ENCODE measurements at places on chromosomes 6 and 20. TPM values are rescaled to one million over a fixed set of nuclear protein-coding genes. Genes with fewer than 3 reads are reported as not detected.

DNA sequence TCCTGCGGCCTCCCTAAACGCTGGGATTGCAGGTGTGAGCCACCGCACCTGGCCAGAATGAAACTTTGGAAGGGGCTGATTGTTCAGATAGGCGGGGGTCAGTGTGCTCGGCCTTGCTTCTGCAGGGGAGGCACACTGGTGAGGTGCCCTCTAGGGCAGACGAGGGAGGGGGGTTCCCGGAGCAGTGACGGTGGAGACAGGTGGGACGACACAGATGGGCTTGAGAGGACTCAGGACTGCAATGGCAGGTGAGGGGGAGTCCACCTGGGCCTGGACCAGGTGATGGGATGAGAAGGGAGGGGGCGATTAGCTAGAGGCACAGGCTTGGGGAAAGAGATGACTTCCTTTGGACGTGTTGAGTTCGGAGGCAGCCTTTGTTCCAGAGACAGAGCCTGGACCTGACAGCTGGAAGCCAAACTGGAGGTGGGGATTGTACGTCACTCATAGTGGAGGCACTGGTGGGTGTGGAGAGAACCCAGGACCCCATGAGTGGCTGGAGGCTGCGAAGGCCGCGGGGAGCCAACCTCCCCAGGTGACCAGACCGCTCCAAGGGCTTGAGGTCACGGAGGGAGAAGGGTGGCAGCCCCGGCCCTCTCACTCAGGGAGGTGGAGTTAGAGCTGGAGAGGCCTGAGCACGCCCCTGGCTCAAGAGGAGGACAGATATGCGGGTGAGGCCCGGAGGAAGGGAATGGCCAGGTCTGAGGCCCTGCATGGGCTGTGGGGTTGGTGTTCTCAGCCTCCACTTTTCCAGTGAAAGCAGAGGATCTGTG is 10.5 kb upstream of the MAP1LC3A start:
- H3K36me3 ChIP-seq: no peaks in the 10 kb centered on the region
- H3K4me1 ChIP-seq: peaks cover 7% of the 10 kb centered on the region
- no peak for DNase-seq
- H3K4me3 ChIP-seq: no peak overlapping the region

DNA sequence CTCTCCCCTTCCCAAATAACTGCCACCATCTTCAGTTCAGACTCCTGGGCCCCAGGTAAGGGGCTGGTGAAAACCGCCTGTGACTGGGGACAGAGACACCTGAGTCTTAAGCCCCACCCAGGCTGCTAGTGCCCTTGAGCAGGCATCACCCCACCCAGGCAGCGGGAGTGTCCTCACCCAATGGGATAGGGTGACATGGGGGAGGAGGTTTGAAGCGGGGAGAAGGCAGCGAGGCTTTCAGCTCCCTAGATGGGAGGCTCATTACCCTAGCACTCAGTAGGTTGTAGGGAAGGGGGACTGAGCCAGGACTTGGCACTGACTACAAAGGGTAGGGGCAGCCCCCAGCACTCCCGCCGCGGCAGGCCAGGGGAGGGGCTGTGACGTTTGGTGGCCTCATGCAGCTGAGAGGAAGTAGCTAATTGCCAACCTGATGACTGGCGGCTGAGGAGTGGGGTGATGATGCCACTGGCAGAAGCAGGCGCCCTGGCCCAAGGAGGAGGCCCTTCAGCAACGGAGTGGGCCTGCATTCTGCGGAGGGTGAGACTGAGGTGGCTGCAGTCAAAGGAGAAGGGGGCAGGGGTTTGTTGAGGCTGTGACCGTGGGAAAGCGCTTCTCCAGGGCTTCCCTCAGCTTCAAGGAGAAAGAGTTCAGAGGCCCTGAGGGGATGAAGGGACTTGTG is 126.9 kb downstream of the MRPL14 start:
- DNase-seq: no peak
- no peak overlapping the region for H3K27ac ChIP-seq
- peaks cover 19% of the 10 kb centered on the region for H3K4me1 ChIP-seq
- no peaks in the 10 kb centered on the region for H3K36me3 ChIP-seq
- H3K27me3 ChIP-seq: peaks cover 27% of the 10 kb centered on the region

- H3K27me3 ChIP-seq: no peaks in the 10 kb centered on the region
- peaks cover 5% of the 10 kb centered on the region for H3K4me1 ChIP-seq
- DNase-seq: no peak
- no peak overlapping the region for H3K4me3 ChIP-seq
- H3K36me3 ChIP-seq: no peaks in the 10 kb centered on the region
These were observed 5.6 kb upstream of the RBCK1 start for GRCh38 chr20:402496-402885.

DNA sequence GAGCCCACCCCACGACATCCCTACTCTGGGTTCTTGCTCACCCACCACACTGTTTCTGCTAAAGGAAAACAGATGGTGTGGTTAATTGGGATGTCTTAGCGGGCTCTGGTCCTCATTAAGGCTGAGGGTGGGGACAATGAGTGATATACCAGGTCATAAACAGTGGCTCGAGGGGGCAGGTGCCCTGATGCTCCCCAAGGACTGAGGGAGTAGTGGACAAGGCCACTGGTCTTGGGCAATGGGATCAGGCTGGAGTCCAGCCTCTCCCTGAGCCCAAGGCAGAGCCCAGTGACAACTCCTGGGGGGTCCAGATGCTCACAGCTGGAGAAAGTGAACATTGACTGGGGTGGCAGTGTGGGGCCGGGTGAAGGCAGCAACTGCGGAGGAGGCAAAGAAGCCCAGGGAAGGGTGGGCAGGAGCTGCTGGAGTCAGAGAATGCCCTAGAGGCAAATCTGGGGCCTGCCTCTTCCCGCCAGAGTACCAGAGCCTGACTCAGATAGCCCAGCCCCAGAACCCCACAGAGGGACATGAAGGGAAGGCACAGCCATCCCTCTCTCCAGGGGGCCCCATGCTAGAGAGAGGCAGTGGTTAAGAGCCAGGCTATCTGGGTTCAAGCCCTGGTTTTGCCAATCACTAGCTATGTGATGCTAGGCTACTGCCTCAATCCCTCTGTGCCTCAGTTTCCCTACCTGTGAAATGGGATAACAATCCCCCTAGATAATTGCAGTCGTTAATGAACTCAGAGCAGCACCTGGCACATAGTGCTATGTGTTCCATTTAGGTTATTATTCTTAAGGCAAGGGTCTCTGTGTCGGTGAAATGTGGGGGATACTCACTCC is 72.3 kb downstream of the MRPL14 start:
- H3K27ac ChIP-seq: no peak overlapping the region
- no peaks in the 10 kb centered on the region for H3K27me3 ChIP-seq
- no peaks in the 10 kb centered on the region for H3K4me1 ChIP-seq
- no peak overlapping the region for H3K4me3 ChIP-seq
- DNase-seq: no peak

GRCh38 chr20:49899541-49900383 is 15.6 kb downstream of the SPATA2 start:
- H3K27me3 ChIP-seq: no peaks in the 10 kb centered on the region
- peak; percentile 25 for DNase-seq
- peaks cover 6% of the 10 kb centered on the region for H3K4me1 ChIP-seq
- no peaks in the 10 kb centered on the region for H3K36me3 ChIP-seq
- H3K27ac ChIP-seq: no peak overlapping the region

DNA sequence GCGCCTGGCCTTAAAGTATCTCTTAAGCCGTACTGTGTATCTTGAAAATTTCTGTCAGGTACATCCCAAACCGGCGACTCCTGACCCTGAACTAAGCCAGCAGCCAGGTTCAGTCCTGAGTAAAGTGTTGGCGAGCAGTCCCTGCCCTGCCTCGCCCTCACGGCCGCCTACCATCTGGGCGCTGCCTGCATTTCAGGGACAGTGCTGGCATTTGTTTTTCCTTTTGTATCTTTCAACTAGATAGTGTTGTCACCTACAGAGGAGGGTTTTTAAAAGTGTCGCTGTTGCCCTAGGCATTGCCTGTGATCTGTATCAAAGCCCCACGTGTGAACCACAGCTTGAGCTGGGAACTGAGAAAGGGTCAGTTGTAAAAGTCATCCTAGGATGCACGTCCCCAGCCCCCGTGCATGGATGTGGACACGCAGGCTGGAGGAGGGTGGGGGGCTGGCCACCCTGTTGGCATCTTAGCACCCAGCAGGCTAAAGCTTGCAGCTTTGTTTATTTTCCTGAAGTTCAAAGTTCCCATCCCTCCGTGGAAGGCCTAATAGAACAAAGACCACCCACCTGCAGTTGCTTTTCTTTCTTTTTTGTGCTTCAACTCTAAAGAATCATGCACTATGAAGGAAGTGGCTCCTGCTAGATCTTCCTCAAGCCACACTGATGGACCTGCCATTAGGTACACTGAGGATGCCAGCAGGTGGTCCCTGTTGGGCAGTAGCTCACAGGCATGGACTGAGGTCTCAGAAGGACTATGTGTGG is 136.8 kb downstream of the ZDHHC14 start:
- H3K4me3 ChIP-seq: no peak overlapping the region
- no peak for DNase-seq
- H3K36me3 ChIP-seq: no peaks in the 10 kb centered on the region
- H3K4me1 ChIP-seq: no peaks in the 10 kb centered on the region
- no peaks in the 10 kb centered on the region for H3K27me3 ChIP-seq

- no peak overlapping the region for H3K27ac ChIP-seq
- no peaks in the 10 kb centered on the region for H3K36me3 ChIP-seq
- DNase-seq: no peak
- no peak overlapping the region for H3K4me3 ChIP-seq
- no peaks in the 10 kb centered on the region for H3K4me1 ChIP-seq
These were observed 52.5 kb upstream of the SLC22A23 start for GRCh38 chr6:3509336-3509735.

GRCh38 chr6:7461416-7461815 is 71.8 kb downstream of the RIOK1 start:
- no peaks in the 10 kb centered on the region for H3K36me3 ChIP-seq
- H3K4me3 ChIP-seq: no peak overlapping the region
- DNase-seq: peak; percentile 1
- H3K27me3 ChIP-seq: no peaks in the 10 kb centered on the region

DNA sequence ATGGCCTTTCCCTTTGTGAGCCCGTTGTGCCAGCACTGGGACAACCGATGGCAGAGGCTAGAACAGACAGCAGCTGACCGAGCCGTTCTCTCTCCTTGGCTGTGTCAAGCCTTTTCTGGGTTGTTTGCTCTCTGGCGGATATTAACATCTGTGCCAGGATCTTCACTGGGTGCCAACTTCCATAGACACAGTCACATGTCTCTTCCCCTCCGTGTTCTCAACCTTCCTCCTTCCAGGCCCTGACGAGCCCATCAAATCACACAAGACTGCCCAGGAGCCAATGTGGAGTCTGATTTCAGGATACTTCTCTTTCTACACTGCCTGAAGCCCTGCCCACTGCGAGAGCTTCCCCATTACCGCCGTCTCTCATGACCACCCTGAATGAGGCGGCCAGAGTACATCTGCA is 111.0 kb upstream of the RALGAPA2 start:
- no peaks in the 10 kb centered on the region for H3K4me1 ChIP-seq
- DNase-seq: no peak
- no peak overlapping the region for H3K27ac ChIP-seq
- H3K27me3 ChIP-seq: no peaks in the 10 kb centered on the region

DNA sequence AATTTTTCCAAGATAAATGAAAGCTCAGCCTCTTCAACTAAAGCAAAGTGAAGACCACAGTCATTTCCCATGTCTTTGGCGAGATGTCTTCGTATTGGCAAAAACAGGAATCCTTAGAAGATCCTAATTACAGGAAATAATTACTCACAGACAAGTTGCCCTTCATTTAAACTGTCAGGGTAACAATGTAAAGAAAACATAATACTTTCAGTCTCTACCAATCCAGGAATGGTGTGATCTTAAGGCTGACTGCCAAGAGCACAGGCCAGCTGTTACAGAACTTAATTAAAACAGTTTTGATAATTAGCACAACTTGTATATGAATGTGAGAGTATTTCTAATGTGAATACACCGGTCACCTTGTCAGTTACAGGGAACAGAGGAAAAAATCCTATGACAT is 292.2 kb downstream of the PACRG start:
- H3K27ac ChIP-seq: no peak overlapping the region
- no peaks in the 10 kb centered on the region for H3K27me3 ChIP-seq
- H3K4me1 ChIP-seq: no peaks in the 10 kb centered on the region

- DNase-seq: peak; percentile 69
- H3K4me1 ChIP-seq: no peaks in the 10 kb centered on the region
- H3K27ac ChIP-seq: no peak overlapping the region
- H3K36me3 ChIP-seq: no peaks in the 10 kb centered on the region
- H3K4me3 ChIP-seq: no peak overlapping the region
These were observed 57.9 kb upstream of the SSTR4 start for GRCh38 chr20:22977047-22977785.

Gene TCF15
- total RNA-seq: not detected

Gene POLR3F
- total RNA-seq: 10.5 TPM

Gene C6orf141
- 6.9 TPM for total RNA-seq

Gene COX4I2
- not detected for total RNA-seq

Gene SAMD10
- total RNA-seq: 1.1 TPM

Gene FERMT1
- 0.41 TPM for total RNA-seq

Gene KIAA1755
- total RNA-seq: 13.9 TPM

Gene POU3F2
- total RNA-seq: not detected

Gene ERVFRD-1
- 0.36 TPM for total RNA-seq
